ENCODE measurements at places on chromosomes 12 and 14.
A peak's percentile ranks its signal among the peaks of the same experiment; 100 is the strongest.

- H3K36me3 ChIP-seq, result no peaks in the 10 kb centered on the region
- no peak overlapping the region for H3K4me3 ChIP-seq
- H3K27me3 ChIP-seq, result no peaks in the 10 kb centered on the region
These were observed 3.2 kb downstream of the DCAF4 start for GRCh38 chr14:72929316-72930080.

DNA sequence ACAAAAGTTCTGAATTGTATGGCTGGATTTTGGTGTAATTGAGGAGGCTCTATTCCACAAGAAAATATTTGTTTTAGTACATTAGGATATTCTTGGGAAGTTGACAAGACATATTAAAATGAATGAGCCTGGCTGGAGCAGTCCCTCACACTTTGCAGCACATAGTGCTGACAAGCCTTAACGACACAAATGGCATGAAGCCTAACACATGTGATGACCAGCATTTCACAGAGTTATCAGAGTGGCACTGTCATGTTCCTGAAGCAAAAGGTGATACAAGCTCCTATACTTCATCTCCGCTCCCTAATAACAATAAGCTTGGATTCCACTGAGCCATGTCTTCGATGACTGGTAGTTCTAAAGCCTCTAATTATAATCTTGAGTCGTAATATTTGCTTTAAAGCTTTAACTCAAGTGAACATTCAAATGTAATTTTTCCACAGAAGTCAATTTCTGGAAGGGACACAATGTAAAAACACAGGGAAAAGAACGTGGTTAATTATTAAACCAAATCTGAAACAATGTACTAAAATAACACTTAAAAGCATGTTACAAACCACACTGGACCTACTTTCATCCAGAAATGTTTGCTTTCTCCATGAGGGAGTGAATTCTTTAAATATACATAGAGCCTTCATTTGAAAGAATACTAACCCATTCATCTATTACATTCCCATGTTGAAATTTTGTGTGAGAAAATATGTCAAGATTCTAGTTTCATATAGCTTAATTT is 49.6 kb downstream of the GRIP1 start:
- H3K4me1 ChIP-seq, result peaks cover 26% of the 10 kb centered on the region
- H3K27ac ChIP-seq, result no peak overlapping the region
- H3K4me3 ChIP-seq, result no peak overlapping the region
- no peak for DNase-seq
- no peaks in the 10 kb centered on the region for H3K36me3 ChIP-seq

GRCh38 chr14:99475179-99475578 is 5.5 kb downstream of the SETD3 start:
- no peaks in the 10 kb centered on the region for H3K27me3 ChIP-seq
- DNase-seq, result no peak
- no peak overlapping the region for H3K4me3 ChIP-seq
- no peaks in the 10 kb centered on the region for H3K4me1 ChIP-seq
- H3K27ac ChIP-seq, result no peak overlapping the region

GRCh38 chr14:92144708-92145107 is 22.9 kb downstream of the CPSF2 start:
- no peaks in the 10 kb centered on the region for H3K27me3 ChIP-seq
- no peak for DNase-seq
- H3K36me3 ChIP-seq, result no peaks in the 10 kb centered on the region
- no peak overlapping the region for H3K27ac ChIP-seq
- H3K4me3 ChIP-seq, result no peak overlapping the region

DNA sequence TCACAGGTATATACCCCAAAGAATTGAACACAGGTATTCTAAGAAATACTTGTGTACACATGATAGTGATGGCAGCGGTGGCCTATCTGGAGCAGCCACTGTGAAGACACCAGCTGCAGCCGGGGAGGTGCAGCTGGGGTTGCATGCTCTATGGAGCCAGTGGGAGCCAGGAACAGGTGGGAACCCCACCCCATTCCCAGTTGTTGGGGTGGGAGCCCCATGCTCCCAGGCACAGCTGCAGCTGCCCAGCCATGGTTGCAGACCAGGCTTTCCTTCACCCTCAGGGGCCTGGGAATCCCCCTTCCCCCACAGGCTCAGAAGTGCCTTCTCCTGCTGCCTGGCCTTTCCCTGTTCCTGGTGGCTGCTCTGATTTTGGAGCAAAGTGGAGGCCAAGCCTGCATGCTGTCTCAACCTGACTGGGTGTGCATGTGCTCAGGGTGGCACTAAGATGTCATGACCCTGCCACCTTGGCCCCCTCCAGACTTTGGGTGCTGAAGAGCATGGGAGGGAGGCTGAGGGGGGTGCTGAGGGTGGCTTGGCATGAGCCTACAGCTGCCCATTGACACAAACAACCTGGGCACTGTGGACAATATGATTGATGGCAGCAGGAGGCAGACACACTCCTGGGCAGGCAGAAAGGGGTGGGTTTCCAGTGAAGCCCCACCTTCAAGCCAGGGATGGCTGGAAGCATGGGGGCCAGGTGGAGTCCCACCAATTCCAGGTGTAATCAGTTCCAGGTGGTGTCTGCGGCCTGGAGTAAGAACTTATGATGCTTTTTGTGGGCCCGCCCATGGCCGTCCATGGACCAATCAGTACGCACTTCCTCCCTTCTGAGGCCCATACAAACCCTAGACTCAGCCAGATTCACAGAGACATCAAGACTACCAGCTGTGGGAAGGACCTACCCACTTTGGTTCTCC is 234.7 kb downstream of the ADGRD1 start:
- H3K36me3 ChIP-seq, result no peaks in the 10 kb centered on the region
- no peak for DNase-seq
- no peak overlapping the region for H3K27ac ChIP-seq

DNA sequence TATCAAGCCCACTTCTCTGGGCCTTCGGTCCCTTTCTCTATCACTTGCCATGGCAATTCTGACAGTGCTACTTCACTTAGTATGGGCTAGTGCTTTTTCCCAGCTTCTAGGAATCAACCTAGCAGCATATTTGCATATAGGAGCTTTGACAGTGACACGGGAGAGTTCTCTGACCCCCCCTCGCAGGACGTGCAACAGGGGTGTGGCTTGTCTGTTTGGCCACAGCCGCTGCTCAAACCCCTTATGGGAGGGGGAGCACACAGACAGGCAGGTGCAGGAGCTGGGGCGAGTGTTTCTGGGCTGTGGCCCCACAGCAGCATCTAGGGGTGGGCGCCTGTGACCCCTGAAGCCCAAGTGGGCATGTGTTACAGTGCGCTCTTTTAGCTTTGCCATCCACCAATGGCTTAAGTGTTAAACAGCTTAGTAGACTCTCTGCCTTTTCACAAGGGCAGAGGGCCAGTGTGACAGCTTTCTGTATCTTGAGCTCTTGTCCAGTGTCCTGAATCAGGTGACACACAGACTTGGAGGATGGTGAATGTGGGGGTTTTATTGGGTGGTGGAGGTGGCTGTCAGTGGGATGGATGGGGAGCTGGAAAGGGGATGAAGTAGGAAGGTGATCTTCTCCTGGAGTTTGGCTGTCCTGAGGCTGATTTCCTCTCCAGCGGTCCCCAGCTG is 229.3 kb downstream of the PCNX1 start:
- H3K27me3 ChIP-seq, result no peaks in the 10 kb centered on the region
- H3K36me3 ChIP-seq, result no peaks in the 10 kb centered on the region
- DNase-seq, result peak; percentile 40
- no peak overlapping the region for H3K4me3 ChIP-seq

Measured in MM.1S (cell line).